ENCODE measurements at places on chromosomes 3 and 15.

- no peak for DNase-seq
These were observed 16.9 kb upstream of the PRKCI start for GRCh38 chr3:170205302-170205701.

GRCh38 chr3:116971531-116971930 lies 262.0 kb downstream of the TUSC7 start:
- DNase-seq = no peak

DNA sequence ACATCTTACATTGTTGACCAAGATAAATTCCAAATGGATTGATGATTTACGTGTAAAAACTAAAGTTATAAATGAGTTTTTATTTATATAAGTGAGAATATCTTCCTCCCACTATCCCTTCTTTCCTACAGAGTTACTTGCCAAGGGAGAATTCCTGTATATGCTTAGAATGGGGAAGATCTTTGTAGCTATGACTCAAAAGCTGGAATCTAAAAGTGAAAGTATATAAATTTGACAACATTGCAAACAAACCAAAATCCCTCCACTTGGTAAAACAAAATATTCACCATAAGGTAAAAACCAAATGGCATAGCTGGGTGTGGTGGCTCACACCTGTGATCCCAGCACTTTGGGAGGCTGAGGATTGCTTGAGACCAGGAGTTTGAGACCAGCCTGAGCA lies 52.7 kb upstream of the GCNT3 start:
- no peak for DNase-seq

DNA sequence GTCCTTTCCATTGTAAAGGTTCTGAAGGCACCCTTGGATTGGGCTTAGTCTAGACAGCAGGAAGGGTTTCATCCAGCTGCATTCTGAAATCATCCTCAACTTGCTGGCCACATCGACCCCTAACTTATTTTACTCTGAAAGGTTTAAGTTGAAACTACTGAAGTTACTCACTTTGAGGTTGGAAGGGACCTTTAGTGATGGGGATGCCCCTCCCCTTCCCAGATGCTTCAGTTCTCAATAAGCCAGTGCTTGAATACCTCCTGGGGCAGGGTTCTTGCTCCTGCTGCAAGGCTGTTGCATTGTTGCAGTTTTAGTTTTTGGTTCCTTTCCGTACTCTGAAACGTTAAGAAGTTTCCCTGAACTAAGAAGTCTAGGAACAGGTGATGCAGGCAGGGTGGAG lies 26.4 kb downstream of the FGD5 start:
- DNase-seq = no peak

DNA sequence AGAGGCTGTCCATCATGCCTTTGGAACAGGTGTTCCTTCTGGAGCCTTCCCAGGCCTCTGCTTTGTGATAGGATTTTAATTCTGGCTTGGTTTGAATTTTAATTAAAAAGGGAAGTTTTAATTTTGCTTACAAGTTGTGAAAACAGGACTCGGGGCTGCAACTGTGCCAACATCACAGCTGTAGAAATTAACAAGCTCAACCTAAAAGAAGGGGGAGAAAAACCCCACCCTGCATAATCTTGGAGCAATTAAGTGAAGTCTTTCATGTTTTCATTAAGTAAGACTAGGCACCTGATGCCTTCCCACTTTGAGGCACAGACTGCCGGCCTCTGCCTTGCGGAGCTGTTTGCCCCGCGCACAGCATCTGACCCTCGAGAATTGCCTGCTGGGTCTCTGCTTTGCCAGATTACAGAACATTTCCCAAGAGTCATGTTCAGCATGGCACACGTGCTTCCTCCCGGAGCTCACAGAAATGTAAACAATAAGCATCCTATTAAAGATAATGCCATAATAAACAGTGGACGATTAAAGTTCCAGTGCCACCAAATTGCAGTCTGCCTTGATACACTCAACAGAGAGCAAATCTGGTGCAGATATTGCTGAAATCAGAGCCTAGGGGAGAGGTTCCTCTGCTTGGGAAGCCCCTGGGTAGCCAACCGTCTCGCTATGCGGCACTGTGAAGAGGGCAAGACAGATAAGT lies 364.2 kb downstream of the LRTM1 start:
- no peak for DNase-seq

- DNase-seq = no peak
These were observed 46.0 kb downstream of the PPCDC start for GRCh38 chr15:75069301-75069925.

GRCh38 chr3:182621435-182622240 lies 171.7 kb upstream of the ATP11B start:
- DNase-seq = no peak

- DNase-seq = no peak
These were observed 21.1 kb upstream of the CORO2B start for GRCh38 chr15:68557469-68558317.

DNA sequence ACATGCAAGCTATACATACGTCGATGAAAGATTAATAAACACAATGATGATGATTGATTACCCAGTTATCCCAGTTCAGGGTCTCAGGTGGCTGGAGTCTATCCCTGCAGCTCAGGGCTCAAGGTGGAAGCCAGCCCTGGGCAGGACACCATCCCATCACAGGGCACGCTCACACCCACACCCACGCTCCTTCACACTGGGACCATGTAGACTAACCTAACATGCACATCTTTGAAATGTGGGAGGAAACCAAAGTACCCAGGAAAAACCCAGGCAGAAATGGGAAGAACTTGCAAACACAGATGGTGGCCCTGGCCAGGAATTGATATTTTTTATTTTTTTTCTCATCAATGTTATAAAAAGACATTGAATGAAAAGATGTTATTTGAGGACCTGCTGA lies 151.4 kb upstream of the MCTP2 start:
- DNase-seq = no peak

DNA sequence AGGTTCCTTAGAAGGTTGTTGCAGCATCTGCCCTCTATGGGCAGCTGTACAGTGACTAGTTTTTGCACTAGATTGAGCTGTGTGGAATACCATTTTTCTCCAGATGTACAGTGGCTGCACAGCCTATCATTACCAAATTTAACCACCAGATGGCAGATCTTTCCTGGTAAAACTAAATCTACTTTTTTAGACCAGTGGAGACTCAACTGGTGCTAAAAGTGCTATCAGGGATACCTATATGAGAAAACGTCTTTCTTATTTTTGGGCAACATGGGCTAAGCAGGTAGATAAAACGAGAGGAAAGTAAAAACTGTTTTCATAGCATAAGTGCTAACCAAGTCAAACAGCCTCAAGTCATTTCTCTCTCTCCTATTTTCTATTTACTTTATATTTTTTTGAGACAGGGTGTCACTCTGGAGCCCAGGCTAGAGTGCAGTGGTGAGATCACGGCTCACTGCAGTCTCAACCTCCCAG lies 21.2 kb downstream of the IGSF10 start:
- peak; percentile 57 for DNase-seq

DNA sequence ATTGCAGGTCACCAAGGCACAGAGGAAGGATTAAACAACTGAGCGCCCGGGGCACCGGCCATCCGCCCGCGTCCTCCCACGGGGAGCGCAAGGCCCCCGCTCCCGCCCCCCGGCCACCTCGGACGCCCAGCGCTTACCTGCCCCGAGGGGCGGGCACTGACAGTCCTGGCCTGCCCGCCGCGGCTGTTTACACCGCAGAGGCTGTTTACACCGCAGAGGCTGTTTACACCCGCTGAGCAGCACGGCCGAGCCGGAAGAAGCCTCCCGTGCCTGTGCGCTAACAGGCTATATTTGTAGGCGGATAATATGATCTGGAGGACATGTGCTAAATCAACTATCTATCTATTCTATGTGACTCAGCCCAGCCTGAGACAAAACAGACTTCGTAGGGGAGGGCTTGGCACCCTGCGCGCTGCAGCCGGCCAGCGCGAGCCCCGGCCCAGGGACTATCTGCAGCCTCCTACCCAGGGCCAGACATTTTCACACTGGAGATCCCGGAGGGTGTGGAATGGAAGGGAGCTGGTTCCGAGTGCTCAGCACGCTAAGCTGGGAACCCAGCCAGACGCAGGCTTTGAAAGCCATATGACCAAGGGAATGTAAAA lies at the start of gene LRRC2:
Gene LRRC2 (minus strand): TSS at position 263 of the 602 bp plus-strand sequence. CDS start 14,711 bp downstream, outside the sequence.
- no peak for DNase-seq

DNA sequence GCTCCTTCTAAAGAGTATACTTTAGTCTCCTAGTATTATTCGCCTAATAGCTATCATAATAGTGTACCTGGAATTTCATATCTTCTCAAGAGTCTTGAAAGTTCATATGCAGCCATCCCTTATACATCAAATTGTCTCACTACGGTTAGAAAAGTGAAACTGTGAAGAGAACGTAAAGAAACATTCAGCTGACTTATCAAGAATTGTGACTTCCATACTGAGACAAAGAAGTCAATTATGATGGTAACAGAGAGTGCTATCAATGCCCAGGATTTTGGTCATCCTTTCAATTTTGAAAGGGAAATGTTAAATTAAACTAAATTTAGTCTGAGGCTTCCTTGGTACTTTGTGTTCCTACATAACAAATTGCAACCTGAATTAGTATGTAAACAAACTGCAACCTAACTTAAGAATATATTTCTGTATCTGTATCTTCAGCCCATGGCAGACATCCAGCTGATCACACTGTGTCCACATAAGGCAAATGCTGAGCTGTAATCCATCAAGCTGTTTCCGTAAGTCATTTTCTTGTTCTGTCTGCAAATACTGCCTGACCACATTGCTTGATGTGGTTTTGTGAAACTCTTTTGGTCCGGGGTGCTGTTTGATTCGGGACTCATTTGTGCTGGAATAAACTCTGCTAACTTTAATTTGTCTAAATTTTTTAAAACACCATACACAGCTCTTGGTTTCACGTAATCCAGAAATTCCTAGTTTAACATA lies 469.6 kb downstream of the SI start:
- DNase-seq = no peak

GRCh38 chr15:72231833-72232478 lies 966 bp upstream of the PKM start:
- DNase-seq = peak; percentile 64

DNA sequence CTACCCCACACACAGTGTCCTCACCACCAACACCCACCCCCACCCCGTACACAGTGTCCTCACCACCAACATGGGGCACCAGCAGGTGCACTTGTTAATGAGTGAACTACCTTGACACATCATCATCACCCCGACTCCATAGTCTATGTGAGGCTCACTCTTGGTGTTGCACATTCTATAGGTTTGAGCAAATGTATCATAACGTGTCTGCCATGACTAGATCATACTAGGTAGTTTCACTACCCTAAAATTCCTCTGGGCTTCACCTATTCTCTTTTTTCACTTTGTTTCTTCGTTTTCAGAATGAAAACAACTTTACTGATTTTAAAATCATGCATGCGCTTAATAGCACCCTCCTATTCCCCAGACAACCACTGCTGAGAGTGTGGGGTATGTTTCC lies 102.6 kb upstream of the SLC6A6 start:
- no peak for DNase-seq

- DNase-seq = no peak
These were observed 14.6 kb downstream of the IVD start for GRCh38 chr15:40420071-40420713.

GRCh38 chr15:41151451-41152005 lies 35.4 kb upstream of the INO80 start:
- DNase-seq = no peak

DNA sequence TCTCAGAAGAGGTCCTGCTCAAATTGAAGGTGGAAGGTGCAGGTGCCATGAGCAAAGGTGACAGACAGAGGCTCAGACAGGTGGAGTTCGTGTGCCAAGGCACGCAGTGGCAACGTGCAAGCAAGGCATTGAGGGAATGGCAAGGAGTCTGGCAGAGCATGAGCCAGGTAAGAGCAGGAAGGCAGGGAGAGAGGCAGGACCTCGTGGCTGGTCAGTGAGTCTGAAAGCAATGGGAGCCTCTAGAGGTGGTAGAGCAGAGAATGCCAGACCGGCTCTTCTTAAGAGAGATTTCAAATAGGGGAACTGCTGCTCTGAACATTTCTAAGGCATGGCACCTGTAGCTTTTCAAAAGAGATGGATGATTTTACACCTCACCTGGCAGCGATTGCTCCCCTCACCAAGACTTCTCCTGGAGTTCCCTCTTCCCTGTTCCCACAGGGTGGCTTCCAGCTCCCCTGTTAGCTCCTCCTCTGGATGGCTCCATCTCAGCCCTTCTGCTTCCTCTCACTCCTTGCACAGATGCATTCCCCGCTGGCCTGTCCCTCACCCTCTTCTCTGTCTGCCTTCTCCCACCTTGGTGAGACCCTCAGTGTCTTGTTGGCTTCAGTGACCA lies 2.7 kb downstream of the MYO5C start:
- DNase-seq = no peak

- DNase-seq = no peak
These were observed 18.4 kb downstream of the KLF13 start for GRCh38 chr15:31344823-31345605.

GRCh38 chr15:62449638-62450037 lies 284.6 kb upstream of the C2CD4B start:
- no peak for DNase-seq

- no peak for DNase-seq
These were observed 114.4 kb downstream of the RYR3 start for GRCh38 chr15:33425142-33425541.

GRCh38 chr3:20857636-20858035 lies 671.6 kb upstream of the SGO1 start:
- DNase-seq = no peak

DNA sequence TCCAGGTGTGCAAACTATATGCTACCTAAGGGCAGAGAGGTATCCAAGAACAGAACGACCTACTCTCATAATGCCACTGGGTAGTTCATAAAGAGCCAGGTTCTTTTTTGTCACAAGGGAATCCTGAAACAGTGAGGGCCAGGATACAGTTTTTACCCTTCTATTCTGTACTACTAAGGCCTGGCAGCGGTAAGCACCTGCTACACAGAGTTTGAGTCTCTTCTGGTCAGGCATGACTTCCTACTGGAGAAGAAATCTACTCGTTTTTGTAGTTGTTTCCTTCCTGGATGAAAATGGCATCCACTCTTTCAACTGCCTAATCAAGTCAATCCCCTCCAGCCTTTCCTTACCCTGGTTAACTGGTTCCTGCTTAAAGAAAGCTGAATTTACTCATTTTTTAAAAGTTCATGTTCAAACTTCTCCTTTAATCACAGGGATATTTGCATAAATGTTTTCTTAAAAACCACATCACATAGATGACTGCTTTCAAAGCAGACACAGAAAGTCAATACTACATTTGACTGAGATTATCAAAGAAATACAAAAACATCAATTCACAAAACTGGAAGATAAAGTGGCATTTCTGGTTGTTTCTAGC lies 40.0 kb downstream of the MAP4 start:
- no peak for DNase-seq

DNA sequence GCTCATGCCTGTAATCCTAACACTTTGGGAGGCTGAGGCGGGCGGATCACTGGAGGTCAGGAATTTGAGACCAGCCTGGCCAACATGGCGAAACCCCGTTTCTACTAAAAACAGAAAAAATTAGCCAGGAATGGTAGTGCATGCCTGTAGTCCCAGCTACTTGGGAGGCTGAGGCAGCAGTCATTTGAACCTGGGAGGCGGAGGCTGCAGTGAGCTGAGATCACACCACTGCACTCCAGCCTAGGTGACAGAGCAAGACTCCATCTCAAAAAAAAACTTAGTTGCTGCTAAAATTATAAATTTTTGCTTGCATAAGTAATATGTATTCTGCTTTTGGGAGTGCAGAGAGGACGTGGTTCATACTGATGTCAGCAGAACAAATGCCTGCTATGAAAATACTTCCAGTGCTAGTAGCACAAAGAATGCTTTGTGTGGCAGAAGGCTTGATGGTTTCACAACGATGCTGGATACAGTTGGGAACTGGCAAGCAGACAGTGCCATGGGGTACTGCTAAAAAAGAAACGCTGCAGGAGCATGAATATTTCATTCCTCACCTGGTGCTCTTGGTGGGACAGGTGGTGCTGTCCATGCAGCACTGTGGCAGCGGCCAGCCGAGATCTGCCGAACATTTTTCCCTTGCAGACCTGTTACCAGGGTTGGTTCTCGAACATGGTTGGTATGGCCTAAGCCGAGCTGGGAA lies 31.1 kb downstream of the FBXL22 start:
- no peak for DNase-seq
